ENCODE measurements at places on chromosomes 6 and 20. TPM values are rescaled to one million over a fixed set of nuclear protein-coding genes. Genes with fewer than 3 reads are reported as not detected.

ZNF165 gene
- 11.0 TPM for total RNA-seq

STX11 gene
- total RNA-seq, result 1.3 TPM

FOXP4 gene
- total RNA-seq, result 117 TPM

WFDC5 gene
- not detected for total RNA-seq

LCA5 gene
- total RNA-seq, result 10.9 TPM

RNF144B gene
- 0.39 TPM for total RNA-seq

AHI1 gene
- total RNA-seq, result 10.4 TPM

- H3K27me3 ChIP-seq, result no peaks in the 10 kb centered on the region
- no peak for DNase-seq
- no peaks in the 10 kb centered on the region for H3K36me3 ChIP-seq
- no peak overlapping the region for H3K4me3 ChIP-seq
- H3K4me1 ChIP-seq, result no peaks in the 10 kb centered on the region
Measured at GRCh38 chr6:87920245-87920644, 127.4 kb upstream of the SPACA1 start.

DNA sequence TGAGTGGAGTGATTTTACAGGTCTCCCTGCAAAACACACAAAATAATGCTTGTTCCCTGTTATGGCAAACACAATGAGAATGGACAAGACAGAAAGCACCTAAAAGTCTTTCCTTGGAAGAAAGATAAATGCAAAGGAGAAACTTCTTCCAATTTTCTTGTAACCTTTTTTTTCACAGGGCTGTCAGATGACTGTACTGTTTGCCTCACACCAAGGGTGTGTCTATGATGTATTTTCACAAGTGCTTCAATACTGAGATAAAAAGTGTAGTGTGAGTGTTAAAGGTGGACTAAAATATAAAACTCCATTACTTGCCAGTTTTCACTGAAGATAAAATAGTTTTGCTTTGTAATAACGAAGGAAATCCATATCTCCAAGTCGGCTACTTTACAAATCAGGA, 194.5 kb downstream of the CENPW start:
- no peaks in the 10 kb centered on the region for H3K27me3 ChIP-seq
- H3K36me3 ChIP-seq, result no peaks in the 10 kb centered on the region
- H3K4me3 ChIP-seq, result no peak overlapping the region
- no peak for DNase-seq

GRCh38 chr6:41523915-41524633, 22.1 kb upstream of the FOXP4 start:
- peak overlapping the region; percentile 95 for H3K27ac ChIP-seq
- DNase-seq, result no peak
- H3K4me1 ChIP-seq, result peaks cover 59% of the 10 kb centered on the region
- H3K36me3 ChIP-seq, result no peaks in the 10 kb centered on the region
- 0 out of 2 replicates have a peak overlapping the region, but pooled peaks have one; percentile 18 for H3K4me3 ChIP-seq

DNA sequence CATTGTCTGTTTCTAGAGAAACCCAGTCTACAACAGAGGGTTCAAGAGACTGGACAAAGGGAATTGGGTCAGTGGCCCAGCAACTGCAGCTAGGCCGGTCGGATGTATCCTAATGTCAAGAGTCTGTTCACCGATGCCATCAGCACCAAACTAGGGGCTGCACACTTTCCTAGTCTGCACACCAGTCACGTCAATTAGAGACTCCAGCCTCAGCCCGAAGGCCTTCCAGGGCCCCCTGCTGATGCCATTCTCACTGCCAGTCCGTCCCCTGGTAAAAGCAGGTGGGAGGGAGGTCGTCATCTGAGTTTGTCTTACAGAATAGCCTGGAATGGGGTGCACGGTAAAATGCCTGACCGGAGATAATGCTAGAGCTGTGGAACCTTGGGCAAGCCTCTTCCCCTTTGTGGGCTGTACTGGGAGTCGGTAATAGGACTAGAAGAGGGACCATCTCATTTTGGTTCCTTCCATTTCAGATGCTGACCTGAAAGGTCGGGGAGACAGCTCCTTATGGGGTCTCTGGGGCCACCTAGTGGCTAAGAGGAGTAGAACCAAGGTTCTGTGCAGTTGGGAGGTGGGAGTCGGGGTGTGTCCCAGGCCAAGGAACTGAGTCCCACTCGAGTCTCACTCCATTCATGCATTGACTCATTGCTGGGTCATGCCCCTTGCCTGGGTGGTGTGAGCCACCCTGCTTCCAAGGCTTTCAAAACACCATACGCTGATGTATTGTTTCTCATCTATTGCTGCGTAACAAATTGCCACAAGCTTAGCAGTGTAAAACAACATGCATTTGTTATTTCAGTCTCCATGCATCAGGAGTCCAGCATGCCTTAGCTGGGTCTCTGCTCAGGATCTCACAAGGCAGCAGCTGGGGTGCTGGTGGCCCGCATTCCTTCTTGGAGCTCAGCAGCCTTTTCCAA, 5.1 kb downstream of the SOX12 start:
- H3K27ac ChIP-seq, result no peak overlapping the region
- 0 out of 2 replicates have a peak, but pooled peaks cover 5% of the 10 kb centered on the region for H3K4me1 ChIP-seq
- H3K36me3 ChIP-seq, result no peaks in the 10 kb centered on the region

DNA sequence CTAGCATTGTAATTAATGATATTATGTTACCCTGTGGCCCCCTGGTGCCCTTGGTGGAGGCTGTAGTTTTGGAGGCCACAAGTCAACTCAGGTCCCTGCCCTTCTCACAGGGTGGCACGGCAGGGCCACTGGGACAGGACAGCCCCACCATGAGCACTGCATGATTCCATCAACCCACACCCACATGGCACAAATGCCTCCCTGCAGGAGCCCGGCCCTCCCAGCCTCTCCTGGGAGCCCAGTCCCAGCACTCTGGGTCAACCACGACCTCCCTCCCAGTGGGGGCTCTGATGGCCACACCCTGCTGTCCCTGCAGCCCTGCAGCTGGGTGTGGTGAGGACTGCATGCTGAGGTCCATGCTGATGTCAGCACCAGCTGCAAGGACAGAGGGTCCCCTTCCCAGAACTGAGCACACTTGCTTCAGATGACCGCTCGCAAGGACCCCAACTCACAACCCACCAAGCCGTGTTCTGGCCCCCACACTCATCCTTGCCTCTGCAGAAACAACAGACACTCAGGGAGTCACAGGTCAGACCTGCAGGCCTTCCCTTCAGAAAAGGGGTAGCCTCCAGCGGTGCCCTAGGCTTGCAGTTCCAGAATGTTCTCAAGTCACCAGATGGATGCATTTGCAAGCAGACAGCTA, 15.7 kb upstream of the CST7 start:
- H3K36me3 ChIP-seq, result no peaks in the 10 kb centered on the region
- DNase-seq, result no peak
- peaks cover 14% of the 10 kb centered on the region for H3K4me1 ChIP-seq
- H3K27ac ChIP-seq, result no peak overlapping the region

- H3K27me3 ChIP-seq, result no peaks in the 10 kb centered on the region
- no peak overlapping the region for H3K27ac ChIP-seq
- H3K4me3 ChIP-seq, result no peak overlapping the region
Measured at GRCh38 chr6:108653949-108654348, 93.2 kb downstream of the FOXO3 start.

DNA sequence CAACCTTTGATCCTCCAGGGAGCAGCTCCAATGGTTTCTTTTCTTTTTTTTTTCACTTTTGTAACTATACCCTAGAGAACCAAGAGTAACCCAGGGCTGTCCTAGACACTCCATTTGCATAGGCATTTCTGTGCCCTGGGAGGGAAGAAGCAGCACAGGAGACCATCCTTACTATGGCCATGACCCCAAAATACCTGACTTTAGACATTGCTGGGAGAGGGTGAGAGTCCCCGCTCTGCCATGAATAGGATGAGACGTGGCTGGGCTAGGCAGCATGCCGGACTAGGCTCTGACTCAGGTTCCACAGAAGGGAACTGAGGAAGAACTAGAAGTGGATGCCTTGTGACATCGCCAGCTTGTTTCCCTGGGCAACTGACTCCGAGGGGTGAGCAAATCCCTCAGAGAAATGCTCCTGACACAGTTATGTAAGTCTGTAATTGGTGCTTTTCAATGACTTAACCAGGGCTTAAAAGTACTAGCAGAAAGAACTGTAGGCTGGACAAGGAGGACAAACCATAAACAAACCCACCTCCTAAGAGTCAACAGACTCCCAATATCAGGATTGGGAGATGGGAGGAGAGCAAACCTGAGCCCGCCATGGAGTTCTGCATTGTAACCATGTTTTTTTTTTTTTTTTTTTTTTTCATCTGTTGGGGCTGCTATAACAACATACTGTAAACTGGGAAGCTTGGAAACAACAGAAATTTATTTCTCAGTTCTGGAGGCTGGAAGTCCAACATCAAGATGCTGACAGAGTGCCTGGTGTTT, 910 bp upstream of the ADTRP start:
- H3K27me3 ChIP-seq, result no peaks in the 10 kb centered on the region
- H3K4me1 ChIP-seq, result peaks cover 20% of the 10 kb centered on the region
- peak overlapping the region; percentile 33 for H3K27ac ChIP-seq
- H3K36me3 ChIP-seq, result no peaks in the 10 kb centered on the region
- DNase-seq, result no peak
- H3K4me3 ChIP-seq, result no peak overlapping the region

DNA sequence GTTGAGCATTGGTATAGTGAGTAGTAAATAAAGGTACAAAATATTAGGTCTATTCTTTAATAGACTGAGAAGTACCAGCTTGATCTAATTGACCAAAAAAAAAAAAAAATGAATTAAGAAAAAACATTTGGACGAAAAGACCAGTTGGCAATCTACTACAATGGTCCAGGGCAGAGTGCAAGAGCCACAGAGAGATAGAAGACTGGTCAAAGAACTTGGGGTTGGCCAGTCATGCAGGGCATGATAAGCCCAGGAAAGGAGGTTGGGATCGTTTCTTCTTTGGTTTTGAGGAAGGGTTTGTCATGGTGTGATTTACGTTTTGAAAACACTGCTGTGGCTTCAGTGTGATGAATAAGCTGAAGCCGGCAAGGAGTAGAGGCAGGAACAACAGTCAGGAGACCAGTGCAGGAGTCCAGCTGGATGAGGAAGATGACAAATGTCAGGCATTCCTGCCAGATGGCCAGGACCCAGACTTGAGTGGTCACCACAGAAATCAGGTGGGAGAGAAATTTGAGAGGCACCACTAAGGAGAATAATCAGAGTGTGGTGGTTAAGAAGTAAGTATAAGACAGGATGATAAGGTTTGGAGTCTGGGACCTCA, 14.0 kb downstream of the SMLR1 start:
- H3K4me3 ChIP-seq, result no peak overlapping the region
- no peaks in the 10 kb centered on the region for H3K27me3 ChIP-seq

DNA sequence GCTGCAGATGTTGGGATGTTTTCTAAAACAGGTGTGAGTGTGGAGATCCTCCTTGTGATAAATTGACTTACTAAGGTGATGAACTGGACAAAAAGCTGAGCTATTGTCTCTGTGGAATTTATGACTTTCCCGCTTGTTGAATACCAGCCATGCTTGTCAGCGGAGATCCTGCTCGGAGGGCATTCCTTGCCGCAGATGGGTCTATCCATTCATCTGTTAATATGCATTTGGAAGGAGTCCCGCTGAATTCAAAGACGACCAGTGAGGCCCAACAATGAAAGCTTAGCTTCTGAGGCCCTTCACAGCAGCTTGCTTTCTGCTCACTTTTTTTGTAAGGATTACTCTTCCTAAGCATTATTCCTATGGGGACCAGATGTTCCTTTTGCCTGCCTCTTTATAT, 124.9 kb downstream of the TIAM2 start:
- H3K4me3 ChIP-seq, result no peak overlapping the region
- H3K4me1 ChIP-seq, result peaks cover 10% of the 10 kb centered on the region
- H3K27me3 ChIP-seq, result no peaks in the 10 kb centered on the region
- peak; percentile 36 for DNase-seq
- H3K27ac ChIP-seq, result peak overlapping the region; percentile 63

DNA sequence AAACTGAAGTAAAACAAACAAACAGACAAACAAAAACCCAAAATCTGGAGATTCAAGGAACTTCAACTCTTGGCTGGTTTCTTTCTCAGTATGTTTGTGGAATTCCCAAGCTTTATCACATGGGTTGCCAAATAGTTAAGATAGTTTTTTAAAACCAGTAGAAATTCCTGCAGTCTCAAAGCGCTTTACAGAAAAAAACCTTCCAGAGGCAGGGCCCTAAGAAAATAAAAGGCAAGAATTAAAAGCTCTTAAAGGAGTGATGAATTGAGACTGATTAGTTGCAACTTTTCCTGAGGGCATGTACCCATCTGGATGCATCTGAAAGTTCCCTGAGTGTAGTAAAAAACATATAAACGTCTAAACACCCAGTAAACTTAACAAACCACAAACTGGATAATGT, 25.9 kb upstream of the PTCHD4 start:
- DNase-seq, result no peak
- no peaks in the 10 kb centered on the region for H3K27me3 ChIP-seq
- H3K4me1 ChIP-seq, result no peaks in the 10 kb centered on the region
- H3K36me3 ChIP-seq, result no peaks in the 10 kb centered on the region
- H3K4me3 ChIP-seq, result no peak overlapping the region

DNA sequence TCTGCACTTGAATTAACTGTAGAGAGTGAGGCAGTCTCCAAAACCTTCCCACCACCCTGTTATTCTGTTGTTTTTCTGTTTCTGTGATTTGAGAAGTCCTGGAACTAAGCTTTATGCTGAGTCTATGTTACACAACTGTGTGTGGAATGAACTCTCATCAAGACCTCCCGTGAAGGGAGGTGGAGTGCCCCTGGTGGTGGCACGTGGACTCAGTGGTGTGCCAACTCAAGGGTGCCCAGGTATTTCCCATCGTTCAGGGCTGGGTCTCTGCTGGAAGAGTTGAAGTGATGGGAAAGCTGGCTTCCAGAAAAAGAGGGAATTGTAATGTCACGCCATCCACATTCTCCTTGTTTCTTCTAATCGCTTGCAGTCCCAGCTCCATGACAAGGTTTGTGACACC, 374.2 kb downstream of the SMOC2 start:
- DNase-seq, result peak; percentile 12
- H3K27me3 ChIP-seq, result no peaks in the 10 kb centered on the region
- no peak overlapping the region for H3K27ac ChIP-seq

DNA sequence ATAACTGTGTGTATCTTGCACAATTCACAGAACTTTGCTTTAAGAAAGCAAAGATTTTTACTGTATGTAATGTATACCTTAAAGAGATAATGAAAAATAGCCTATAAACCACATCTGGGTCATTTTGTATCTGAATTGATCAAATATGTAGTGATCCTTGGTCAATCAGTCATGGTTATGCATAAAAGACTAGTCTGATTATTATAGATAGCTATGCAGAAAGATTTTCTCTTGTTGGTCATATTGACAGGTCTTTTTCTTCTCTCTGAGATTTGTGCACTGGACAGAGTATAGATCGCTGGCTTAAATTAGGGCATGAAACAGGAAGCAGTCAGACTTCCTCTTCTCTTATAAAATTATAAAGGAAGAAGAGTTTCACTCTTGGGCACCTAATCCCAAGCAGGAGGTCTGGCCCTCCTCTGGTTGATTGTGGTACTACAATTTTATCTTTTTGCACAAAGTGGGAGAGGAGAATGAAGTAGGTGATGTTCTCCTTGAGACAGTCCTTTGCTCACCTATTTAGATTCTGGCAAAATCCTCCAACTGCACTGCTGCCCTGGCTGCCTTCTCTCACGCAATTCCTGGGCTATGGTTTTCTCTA, 380.9 kb upstream of the RGS17 start:
- no peaks in the 10 kb centered on the region for H3K36me3 ChIP-seq
- no peaks in the 10 kb centered on the region for H3K27me3 ChIP-seq
- H3K4me3 ChIP-seq, result no peak overlapping the region
- DNase-seq, result peak; percentile 45
- no peaks in the 10 kb centered on the region for H3K4me1 ChIP-seq

GRCh38 chr6:109143191-109143590, 47.9 kb downstream of the CEP57L1 start:
- no peak overlapping the region for H3K4me3 ChIP-seq
- no peak overlapping the region for H3K27ac ChIP-seq
- no peaks in the 10 kb centered on the region for H3K4me1 ChIP-seq
- H3K36me3 ChIP-seq, result no peaks in the 10 kb centered on the region
- H3K27me3 ChIP-seq, result no peaks in the 10 kb centered on the region

- H3K27ac ChIP-seq, result no peak overlapping the region
- H3K27me3 ChIP-seq, result no peaks in the 10 kb centered on the region
Measured at GRCh38 chr6:6986344-6986743, 121.4 kb upstream of the RREB1 start.

All from Caco-2 (cell line).